Hematopoietic multipotent progenitor cell (in vitro differentiated cells): ENCODE measurements at places on chromosomes 11 and 22.

- DNase-seq: no peak
Measured at GRCh38 chr11:112470355-112470754, 209.7 kb upstream of the PLET1 start.

DNA sequence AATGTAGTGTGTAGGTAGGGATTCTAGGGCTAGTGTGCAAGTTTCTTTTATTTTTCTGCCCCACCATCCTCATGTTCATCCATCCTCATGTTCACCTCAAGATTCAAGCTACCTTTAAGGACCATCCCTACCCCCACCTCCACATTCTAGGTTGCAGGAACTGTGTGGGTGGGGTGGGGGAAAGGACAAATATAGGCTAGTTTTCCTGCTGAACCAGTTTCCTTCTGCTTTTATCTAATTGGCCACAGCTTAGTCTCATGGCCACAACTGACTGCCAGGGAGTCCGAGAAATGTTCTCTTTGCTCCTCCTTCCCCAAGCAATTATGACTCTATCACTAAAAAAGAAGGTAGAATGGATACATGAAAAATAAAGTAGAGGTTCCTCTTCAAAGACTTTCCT lies 179.0 kb upstream of the LARGE1 start:
- DNase-seq: no peak

DNA sequence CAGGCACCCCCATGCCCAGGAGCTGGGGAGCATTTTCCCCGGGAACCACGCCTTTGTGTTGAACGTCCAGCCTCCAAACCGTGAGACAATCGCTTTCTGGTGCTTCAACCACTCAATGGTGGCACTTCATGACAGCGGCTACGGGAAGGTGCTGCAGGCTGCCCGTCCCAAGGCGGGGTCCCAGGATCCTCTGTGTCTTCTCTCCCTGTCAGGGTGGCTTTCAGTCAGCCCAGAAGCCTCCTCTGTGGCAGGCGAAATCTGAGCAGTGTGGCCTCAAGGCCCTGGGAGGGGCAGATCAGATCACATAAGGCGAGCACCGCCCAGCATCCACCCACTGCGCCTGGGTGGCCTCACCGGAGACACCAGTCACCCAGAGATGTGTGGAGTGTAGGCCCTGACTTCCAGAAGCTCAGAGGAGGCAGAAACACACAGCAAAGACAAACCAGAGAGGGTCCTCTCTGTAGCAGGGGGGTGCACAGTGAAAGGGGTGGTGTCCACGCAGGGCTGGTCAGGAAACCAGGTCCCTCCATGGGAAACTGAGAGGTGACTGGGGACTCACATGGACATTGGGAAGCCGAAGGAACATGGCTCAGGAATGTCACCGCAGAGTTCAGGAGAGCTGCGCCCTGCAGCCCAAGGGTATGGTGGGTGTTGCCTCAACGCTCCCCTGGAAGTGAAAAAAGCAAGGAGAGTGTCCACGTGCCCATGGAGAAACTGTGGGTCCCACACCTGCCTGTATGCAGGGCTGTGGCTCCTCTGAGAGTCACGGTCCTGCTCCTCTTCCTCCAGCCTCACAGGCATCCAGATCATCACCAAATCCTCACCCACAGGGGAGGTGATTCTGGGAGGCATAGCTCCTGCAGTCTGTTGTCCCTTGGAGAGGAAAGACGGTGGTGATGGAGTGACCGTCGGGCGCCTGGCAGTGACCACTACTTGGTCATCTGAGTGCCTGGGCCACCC lies 1420.7 kb downstream of the TBC1D22A start:
- DNase-seq: no peak

- DNase-seq: no peak
Measured at GRCh38 chr11:46183819-46184218, 62.6 kb upstream of the PHF21A start.

GRCh38 chr22:40519284-40519947 lies 117.1 kb downstream of the MRTFA start:
- no peak for DNase-seq
